H9 (cell line): ENCODE measurements at places on chromosomes 3 and 15. TPM values are rescaled to one million over a fixed set of nuclear protein-coding genes. Genes with fewer than 3 reads are reported as not detected.

TIMP4 gene
- total RNA-seq: 8.4 and 8.5 TPM in 2 replicates

ADGRG7 gene
- not detected in 2 replicates for total RNA-seq

DNA sequence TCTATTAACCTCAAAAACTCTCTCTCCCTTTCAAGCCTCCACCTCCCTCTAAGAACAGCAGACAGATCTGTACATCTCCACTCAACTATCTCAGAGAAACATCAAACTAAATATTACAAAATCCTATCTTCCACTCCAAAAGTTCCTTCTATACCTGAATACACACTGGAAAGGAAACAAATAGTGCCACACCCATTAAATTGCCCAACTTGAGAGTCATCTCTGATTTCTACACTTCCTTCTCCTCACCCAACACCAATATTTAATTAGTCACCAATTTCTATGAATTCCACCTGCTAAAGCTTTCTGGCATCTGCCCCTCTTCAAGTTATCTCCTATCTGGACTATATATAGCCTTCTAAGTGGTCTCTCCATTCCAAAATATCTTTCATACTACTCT lies 65.8 kb downstream of the PEAK1 start:
- H3K27ac ChIP-seq: no peak overlapping the region
- no peak overlapping the region for H3K4me3 ChIP-seq
- H3K36me3 ChIP-seq: no peaks in the 10 kb centered on the region
- peaks cover 2% of the 10 kb centered on the region; the same call in 1 of the 2 replicates for H3K4me1 ChIP-seq
- no peaks in the 10 kb centered on the region for H3K27me3 ChIP-seq

DNA sequence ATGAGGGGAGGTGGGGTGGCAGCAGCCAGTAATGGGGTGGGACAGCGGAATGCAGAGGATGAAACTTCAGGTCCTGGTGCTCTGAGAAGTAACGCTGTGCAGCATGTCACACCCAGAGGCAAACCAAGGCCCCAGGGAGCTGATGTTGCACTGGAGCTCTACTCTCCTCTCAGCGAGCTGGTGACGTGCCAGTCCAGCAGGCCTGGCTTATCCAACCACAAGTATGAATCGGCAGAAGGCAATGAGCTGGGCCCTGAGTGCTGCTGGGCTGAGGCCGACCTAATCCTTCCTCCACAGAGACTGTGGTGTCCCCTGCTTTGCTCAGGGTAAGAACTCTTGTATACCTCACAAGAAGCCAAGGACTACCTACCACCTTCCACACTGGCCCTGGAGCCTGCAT lies 30.5 kb downstream of the CD86 start:
- H3K27me3 ChIP-seq: no peaks in the 10 kb centered on the region; the same call in 1 of the 2 replicates
- H3K4me3 ChIP-seq: no peak overlapping the region
- H3K36me3 ChIP-seq: no peaks in the 10 kb centered on the region
- H3K27ac ChIP-seq: no peak overlapping the region
- DNase-seq: no peak

DNA sequence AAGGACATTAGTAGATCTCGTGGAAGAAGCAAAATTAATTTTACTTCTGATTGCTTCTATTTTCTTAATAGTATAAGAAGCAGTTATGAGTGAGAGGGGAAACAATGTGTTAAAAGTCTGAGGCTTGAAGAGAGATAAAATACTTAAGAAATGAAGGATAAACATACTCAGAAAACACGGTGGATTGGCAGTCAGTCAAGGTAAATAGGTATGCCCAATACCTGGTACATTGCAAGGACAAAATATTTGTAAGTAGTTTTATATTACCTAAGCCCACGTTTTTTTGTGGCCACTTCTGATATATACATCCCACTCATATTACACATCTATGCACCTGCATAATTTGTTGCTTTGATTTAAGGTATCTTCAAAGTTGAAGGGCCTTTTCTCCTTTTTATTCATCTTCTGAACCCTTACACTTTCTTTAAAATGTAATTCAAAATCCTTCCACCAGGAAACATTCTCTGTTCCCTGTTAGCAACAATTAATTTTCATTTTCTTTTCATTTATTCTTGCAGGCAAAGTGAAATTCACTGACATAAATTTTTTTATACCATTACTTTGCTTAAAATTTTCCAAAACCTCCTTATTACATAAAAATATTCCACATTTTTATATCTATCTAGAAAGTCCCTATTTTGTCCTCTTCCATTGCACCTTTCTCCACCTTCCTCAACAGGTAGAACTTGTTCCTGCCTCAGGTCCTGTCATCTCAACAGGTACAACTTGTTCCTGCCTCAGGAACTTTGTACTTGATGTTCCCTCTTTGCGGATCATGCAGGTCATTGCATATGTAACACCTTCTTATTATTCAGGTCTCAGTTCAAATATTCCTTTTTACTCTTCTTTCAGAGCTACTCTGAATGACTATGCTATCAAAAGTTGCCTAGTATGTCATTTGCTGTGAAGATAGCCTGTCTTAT lies 755.7 kb upstream of the ALCAM start:
- H3K4me3 ChIP-seq: no peak overlapping the region
- H3K36me3 ChIP-seq: no peaks in the 10 kb centered on the region
- H3K27me3 ChIP-seq: no peaks in the 10 kb centered on the region
- H3K27ac ChIP-seq: no peak overlapping the region
- DNase-seq: no peak
- H3K4me1 ChIP-seq: no peaks in the 10 kb centered on the region

DNA sequence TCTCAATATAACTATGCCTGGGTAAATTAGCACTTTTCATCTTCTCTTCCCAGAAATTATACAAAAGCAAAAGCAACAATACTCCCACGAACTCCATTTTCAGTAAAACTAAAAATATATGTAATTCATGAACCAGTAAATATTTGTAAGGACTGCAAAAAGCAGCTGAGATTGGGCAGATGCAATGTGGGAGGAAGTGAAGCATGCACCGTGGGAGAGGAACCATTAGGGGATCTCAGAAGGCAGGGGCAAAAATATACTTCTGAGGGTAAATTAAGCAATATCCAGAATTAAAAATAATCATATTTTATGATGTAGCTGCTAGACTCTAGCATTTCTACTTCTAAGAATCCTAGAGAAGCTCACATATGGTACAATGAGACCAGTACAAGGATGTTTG lies 20.2 kb downstream of the CFAP91 start:
- no peaks in the 10 kb centered on the region for H3K27me3 ChIP-seq
- no peak for DNase-seq
- no peak overlapping the region for H3K27ac ChIP-seq
